NCI-H526 (cell line): ENCODE measurements at places on chromosomes 1 and 21.

DNA sequence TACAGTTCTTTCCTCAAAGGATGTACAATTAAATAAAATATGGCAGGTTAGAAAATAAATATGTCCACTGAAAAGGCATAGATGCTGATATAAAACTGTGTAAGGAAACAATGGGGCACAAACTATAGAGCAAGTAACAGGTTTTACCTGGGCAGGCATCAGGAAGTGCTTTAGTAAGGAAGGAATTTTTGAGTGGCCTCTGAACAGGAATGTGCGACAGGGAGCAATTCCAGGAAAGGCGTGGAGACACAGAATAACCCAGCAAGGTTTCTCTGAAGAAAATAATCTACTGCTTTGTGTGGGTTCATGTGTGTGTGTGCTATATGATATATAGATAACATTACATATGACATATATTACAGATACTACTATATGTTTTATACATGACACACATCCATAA, 128.4 kb downstream of the RGS21 start:
- DNase-seq = no peak

DNA sequence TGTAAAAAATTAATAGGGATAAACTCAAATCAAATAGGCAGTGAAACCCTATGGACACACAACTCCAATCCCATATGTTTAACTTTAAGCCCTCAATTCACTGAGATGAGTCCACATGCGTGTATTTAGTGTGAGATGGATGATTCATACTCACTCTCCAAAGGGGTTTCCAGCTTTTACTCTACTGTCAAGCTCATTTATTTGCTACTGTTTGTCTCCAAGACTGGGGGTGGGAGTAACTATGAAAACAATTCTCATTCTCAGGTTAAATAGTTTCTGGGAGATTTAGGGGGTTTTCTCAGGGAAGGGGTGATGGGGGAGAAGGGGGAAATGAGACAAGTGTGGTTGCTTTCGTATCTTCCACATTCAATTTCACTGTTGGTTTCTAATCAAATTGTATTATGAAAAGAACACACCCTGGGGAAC, 2.7 kb downstream of the RAB29 start:
- DNase-seq = no peak

DNA sequence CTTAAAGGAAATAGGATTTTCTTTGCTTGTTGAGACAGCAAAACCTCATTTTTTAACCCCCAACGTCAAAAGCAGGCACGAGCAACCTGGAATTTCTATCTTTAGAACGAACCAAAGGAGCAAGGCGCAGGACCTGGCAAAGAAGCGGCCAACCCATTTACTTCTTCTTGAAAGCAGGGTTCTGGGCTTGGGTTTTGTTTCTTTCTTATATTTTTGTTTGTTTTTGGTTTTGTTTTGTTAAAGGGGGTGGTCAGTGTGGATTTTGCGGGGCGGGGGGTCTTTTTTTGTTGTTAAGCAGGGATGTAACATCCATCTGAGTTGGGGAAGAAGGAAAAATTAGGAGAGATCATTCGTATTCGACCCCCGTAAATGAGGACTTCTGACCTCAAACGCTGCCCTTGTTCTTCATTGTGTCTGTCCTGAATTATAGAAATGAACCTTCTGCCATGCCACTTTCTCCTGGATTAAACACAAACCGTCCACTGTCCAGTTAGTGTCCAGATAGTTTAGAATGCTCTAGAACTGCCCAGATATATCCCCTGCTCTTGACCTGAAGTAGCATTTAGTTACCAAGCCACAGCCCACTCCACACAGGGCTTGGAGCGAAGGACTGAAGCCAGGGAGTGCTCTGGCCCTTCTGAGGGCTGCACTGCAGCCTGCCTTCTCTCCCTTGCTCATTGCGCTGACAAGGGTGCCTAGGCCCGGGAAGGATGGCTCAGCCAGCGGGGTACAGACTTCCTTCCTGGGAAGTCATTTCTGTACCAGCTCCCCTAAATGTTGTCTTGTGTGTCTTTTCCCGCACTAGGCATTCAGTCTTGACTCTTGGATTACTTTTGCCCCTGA, 909 bp upstream of the APP start:
- DNase-seq = no peak

- DNase-seq = no peak
Measured at GRCh38 chr1:56505792-56506743, 73.3 kb downstream of the PLPP3 start.

GRCh38 chr1:162072740-162073139, 3.2 kb downstream of the NOS1AP start:
- DNase-seq = peak; percentile 62

DNA sequence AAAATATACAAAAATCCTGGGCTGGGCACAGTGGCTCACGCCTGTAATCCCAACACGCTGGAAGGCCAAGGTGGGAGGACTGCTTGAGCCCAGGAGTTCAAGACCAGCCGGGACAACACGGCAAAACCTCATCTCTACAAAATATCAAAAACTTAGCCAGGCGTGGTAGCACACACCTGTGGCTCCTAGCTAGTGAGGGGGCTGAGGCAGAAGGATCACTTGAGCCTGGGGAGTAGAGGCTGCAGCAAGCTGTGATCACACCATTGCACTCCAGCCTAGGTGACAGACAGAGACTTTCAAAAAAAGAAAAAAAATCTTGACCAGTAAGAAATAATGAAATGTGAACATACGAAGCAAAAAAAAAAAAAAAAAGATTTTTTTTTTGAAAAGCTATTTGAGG, 52.1 kb downstream of the ARID4B start:
- DNase-seq = no peak

DNA sequence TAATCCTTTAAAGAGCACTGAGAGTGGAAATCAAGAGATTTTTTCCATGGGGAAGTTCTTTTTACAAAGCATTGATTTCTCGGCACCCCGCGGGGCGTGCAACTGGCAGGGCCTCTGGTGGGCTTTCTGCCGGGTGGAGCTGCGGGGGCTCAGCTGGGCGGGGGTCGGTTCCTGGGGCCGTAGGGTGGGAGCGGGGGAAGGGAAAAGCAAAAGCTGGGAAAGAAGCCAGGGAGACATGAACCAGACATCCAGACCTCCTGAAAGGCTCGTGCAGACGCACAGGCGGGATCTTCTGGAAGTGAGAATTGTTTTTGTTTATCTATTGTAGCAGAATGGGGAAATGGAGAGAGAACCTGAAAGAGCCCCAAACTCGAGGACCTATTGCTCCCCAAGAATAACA, 235.2 kb downstream of the FAM72C start:
- no peak for DNase-seq

- DNase-seq = no peak
Measured at GRCh38 chr1:78009836-78010235, 5.1 kb downstream of the DNAJB4 start.

- no peak for DNase-seq
Measured at GRCh38 chr1:19926296-19927129, 3.1 kb upstream of the PLA2G2E start.

GRCh38 chr1:237018896-237019295, 14.7 kb upstream of the MT1HL1 start:
- no peak for DNase-seq

GRCh38 chr1:66607458-66607857, 73.5 kb downstream of the SGIP1 start:
- peak; percentile 10 for DNase-seq

DNA sequence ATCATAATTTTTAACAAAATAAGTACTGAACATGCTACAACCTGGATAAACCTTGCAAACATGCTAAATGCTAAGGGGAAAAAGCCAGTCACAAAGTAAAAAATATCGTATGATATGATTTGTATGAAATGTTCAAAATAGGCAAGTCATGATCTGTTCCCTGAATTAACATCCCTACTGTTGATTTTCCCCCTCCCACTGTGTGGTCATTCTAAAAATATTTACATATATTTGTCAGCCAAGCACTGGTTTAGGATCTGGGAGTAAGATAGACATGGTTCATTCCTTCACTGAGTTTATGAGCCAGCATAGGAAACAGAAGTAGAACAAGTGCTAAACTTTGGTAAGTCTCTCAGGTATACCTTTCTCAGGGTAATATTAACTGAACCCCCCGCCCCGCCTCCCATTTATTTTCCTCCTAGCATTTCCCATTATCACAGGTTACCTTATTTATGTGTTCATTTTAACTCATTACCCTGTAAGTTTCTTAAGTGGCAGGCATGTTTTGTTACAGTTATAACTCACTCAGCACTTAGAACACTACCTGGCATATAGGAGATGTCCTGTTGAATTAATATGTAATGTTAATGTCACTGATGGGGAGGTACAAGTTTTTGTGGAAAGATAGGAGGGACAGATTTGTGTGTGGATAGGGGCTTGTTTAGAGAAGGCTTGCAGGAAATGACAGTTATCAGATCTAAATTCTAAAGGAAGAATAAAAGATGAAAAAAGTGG, 12.3 kb downstream of the UQCRH start:
- DNase-seq = no peak

- DNase-seq = no peak
Measured at GRCh38 chr1:4166713-4167112, 266.6 kb upstream of the C1orf174 start.

DNA sequence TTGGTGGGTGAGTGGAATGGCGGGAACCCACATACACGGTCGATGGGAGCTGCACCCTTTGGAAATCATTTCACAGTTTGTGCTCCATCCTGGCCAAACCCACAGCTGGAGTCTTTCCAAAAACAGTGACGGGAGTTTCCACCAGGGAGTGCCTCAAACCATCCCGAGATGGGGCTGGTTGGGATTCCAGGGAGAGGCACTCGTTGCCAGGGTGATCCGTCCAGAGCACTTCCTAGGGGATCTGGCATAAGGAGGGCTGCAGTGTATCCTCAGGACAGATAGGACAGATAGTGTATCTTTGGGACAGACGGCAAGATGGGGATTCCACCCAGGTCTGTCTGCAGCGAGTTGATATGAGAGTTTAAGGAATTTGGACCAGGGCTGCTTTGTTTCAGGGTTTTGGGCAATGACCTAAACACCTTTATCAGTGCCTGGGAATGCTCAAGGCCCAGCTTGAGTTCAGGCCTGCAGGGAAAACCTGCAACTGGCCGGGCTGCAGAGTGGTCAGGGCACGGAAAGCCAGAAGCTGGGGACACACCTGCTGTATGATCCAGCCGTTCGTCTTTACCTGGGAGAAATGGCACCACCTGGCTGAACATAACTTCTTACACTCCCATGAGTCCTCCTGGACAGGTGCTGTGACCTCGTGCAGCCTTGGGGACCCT, 3.4 kb upstream of the POFUT2 start:
- no peak for DNase-seq

GRCh38 chr1:154418062-154418921, 13.1 kb downstream of the IL6R start:
- no peak for DNase-seq

GRCh38 chr1:229062135-229062534, 208.8 kb upstream of the RAB4A start:
- DNase-seq = no peak

GRCh38 chr1:39733161-39733560, 5.5 kb upstream of the PPIE start:
- no peak for DNase-seq

DNA sequence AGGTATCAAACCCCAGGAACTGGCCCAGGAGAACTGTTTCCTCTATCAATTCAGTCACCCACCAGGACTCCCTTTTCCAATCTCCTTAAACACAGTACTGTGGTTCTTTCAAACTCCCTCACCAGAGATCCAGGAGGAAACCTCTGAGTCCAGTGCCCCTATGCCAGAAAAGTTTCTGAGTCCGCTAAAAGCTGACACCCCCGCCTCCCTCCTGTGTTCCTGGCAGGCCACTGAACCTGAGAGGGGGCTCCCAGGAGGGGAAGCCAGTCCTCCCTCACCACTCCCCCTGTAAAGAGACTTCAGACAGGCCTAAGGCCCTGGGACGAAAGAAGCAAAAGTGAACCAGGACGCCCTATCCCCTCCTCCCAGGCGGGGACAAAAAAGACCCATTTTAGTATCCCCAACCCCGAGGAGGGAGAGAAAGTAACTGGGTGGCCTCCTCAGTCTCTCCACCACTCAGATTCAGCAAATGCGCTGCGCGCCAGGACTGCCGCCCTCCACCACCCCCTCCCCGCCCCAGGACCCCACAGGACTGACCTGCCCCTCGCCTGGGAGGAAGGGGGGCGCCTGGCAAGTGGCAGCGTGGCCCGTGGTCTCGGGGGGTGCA, 624 bp downstream of the SLC41A1 start:
- peak; percentile 42 for DNase-seq

DNA sequence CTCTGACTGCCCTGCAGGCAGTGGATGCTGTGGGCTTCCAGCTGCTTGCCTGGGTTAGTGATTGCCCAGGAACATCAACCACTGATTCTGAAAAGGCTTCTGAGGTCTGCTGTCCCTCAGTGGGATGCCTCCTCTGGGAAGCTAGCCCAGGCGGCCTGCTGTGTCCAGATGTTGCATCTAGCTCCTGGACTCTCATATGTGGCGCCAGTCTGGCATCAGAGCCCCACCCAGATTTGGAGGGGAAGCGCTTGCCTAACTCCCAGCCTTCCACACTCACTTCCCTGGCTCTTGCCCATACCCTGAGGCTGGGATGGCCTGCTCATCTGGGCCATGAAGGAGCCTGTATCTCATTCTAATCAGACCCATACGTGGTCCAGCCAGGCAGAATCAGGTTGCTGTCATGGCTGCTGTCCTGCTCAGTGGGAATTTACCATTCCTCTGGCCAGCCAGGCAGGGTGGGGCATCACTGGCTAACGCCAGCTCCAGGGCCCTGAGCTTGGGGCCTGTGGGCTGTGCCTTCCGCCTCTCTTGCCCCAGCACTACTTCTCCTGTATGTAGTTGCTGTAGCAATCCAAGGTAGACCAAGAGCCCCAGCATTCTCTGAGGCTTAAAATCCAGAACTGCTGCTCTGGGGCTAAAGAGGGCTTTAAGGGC, 4.1 kb downstream of the CSF1 start:
- DNase-seq = no peak

GRCh38 chr21:39224930-39225329, 41.7 kb upstream of the PSMG1 start:
- DNase-seq = no peak

- DNase-seq = no peak
Measured at GRCh38 chr1:236122176-236122575, 20.2 kb upstream of the GPR137B start.
